B cell (primary cell): ENCODE measurements at places on chromosomes 1 and 21.
A peak's percentile ranks its signal among the peaks of the same experiment; 100 is the strongest.

- H3K27ac ChIP-seq: no peak overlapping the region
- H3K4me1 ChIP-seq: peaks cover 44% of the 10 kb centered on the region
- no peak overlapping the region for H3K4me3 ChIP-seq
- no peaks in the 10 kb centered on the region for H3K36me3 ChIP-seq
- peaks cover 5% of the 10 kb centered on the region for H3K27me3 ChIP-seq
Observed at GRCh38 chr1:211698161-211699026, 23.0 kb upstream of the NEK2 start.

DNA sequence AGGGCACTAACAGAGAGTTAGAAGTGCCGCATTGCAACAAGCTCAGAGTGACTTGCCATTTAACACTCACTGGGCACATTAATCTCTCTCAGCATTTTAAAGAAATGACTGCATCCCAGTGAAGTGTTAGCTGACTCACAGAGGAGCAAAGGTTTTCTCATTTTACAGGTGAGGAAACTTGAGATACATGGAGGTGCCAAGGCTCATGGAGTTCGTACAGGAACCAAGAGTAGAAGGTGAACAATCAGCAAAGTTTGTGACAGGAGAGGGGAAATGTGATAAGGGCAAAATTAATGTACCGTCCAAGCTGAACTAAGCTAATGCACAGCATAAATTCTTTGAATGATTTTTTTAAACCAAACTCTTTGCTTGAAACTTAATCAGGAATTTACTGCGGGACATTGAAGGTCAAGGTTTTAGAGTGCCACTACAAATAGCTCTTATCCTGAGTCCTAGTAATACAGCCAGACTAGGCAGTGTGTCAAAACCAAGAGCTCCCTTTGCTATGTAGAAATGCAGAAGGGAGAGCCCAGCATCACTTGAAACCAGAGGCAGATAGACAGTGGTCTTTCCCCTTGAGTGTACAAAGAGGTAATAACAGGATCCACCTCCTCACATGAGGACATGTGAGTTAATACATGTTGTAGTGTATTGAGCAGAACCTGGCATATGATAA lies 22.4 kb upstream of the NTPCR start:
- no peak for DNase-seq
- H3K4me3 ChIP-seq: no peak overlapping the region
- H3K36me3 ChIP-seq: no peaks in the 10 kb centered on the region
- no peak overlapping the region for H3K27ac ChIP-seq
- H3K4me1 ChIP-seq: no peaks in the 10 kb centered on the region

DNA sequence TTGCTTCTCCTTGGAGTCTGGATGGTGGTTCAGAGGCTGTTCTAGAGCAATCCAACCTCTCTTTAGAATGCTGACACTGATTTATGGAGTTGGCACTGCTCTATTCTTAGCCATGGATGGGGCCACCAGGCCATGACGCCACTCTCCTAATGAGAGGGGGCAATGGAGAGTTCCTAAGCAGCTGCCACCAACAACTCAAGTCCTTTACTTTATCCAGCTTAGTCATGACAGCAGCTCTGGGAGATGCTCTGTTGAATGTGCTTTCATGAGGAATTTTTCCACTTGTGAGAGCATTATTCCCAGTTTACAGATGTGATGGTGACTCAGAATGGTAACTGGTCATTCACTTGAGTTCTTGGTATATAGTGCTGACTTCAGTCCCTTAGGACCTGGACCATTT lies 366.3 kb downstream of the HHAT start:
- no peaks in the 10 kb centered on the region for H3K27me3 ChIP-seq
- no peaks in the 10 kb centered on the region for H3K36me3 ChIP-seq
- DNase-seq: no peak

- no peak within 1 kb of the TSS for H3K27ac ChIP-seq
- peak; percentile 86 for DNase-seq
Observed at GRCh38 chr1:26993237-26994019, at the start of gene TRNP1. Gene TRNP1 (plus strand): TSS chr1:26993692. CDS start chr1:26993787, 95 bp downstream.

DNA sequence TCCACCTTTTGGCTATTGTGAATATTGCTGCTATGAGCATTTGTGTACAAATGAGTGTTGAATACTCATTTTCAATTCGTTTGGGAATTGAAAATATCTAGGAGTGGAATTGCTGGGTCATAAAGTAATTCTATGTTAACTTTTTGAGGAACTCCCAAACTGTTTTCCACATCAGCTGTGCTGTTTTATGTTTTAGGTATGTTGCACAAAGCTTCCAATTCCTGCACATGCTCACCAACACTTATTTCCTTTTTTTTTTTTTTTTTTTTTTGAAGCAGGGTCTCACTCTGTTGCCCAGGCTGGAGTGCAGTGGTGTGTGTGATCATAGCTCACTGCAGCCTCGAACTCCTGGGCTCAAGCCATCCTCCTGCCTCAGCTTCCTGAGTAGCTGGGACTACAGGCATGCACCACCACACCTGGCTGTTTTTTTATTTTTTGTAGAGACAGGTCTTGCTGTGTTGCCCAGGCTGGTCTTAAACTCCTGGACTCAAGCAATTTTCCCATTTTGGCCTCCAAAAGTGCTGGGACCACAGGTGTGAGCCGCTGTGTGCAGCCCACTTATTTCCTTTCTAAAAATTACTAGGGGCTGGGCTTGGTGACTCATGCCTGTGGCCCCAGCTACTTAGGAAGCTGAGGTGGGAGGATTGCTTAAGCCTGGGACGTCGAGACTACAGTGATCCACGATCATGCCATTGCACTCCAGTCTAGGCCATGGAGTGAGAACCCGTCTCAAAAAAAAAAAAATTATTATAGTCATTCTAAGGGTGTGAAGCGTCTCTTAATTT lies 33.4 kb downstream of the TMCC2 start:
- no peak overlapping the region for H3K4me3 ChIP-seq
- no peaks in the 10 kb centered on the region for H3K36me3 ChIP-seq
- H3K27me3 ChIP-seq: peaks cover 11% of the 10 kb centered on the region
- no peaks in the 10 kb centered on the region for H3K4me1 ChIP-seq

DNA sequence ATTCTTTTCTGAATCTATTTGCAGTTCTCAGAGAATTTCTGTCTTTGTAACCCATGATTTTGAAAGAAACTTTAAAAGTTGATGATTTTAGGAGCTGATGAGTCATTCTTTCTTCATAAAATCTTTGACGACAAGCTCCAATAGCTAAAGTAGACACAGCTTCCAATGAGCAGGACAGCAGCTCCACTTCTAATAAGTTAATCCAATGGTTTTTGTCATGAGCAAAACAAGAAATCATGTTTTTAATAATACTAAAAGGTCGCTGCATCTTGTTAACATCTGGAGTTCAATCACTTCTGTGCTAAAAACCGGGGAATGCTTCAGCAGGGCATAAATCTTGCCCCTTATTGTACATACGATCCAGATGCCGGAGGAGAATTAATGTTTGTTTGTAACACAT lies 48.9 kb upstream of the GORAB start:
- no peak overlapping the region for H3K27ac ChIP-seq
- H3K27me3 ChIP-seq: no peaks in the 10 kb centered on the region
- no peak overlapping the region for H3K4me3 ChIP-seq
- no peaks in the 10 kb centered on the region for H3K36me3 ChIP-seq
- no peaks in the 10 kb centered on the region for H3K4me1 ChIP-seq

DNA sequence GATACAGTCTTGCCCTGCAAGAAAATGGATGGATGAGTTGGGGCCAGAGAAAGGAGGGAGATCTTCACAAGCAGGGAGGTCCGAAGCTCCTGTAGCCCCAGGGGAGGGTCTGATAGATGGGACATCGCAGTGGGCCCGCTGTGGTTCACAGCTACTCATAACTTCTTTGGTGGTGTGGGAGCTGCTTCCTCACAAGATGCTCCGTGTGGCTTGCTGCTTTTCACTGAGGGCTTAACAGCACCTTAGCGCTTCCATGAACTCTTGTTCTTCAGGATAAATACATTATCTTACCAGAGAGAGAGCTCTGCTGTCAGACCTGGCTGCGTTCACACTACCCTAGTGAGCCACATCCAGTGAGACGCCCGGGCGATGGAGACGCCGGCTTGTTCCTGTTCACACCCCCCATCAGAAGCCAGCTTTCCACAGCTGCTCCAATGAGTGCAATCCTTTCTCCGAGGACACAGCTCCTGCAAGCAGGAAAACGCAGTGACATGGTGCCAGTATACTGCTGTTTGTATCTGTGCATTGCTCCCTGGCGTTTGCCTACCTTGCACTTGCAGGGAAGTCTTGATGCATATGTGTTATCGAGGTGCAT lies 599.8 kb downstream of the AJAP1 start:
- no peak for DNase-seq
- no peaks in the 10 kb centered on the region for H3K4me1 ChIP-seq
- no peaks in the 10 kb centered on the region for H3K36me3 ChIP-seq
- H3K27me3 ChIP-seq: no peaks in the 10 kb centered on the region
- H3K4me3 ChIP-seq: no peak overlapping the region

- peaks cover 2% of the 10 kb centered on the region for H3K4me1 ChIP-seq
- H3K36me3 ChIP-seq: no peaks in the 10 kb centered on the region
- H3K4me3 ChIP-seq: no peak overlapping the region
- DNase-seq: no peak
- no peak overlapping the region for H3K27ac ChIP-seq
- peaks cover 20% of the 10 kb centered on the region for H3K27me3 ChIP-seq
Observed at GRCh38 chr1:51088474-51088873, 13.6 kb upstream of the C1orf185 start.

GRCh38 chr1:88549536-88549935 lies 134.5 kb upstream of the PKN2 start:
- H3K4me1 ChIP-seq: no peaks in the 10 kb centered on the region
- no peaks in the 10 kb centered on the region for H3K27me3 ChIP-seq

DNA sequence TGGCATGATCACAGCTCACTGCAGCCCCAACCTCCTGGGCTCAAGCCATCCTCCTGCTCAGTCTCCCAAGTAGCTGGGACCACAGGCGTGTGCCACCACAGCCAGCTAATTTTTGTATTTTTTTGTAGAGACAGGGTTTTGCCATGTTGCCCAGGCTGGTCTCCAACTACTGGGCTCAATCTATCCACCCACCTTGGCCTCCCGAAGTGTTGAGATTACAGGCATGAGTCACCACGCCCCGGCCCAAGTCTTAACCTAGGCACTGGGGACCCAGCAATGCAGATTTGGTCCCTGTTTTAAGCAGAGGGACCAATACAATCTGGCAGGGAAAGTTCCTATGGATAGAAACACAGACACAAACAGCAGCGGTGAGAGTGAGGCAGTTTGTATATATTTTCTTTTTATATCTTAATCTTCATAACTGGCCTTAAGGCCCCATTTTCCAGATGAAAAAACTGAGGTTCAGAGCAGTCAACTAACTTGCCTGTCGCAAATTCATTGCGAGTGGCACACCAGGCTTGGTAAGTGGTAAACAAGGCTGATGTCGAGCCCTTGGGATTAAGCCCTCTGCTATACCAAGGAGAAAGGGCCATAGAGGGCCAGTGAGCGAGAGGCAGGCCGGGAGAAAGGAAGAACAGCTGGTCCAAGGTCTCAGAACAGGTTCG lies 77.8 kb upstream of the TINAGL1 start:
- no peaks in the 10 kb centered on the region for H3K36me3 ChIP-seq
- H3K4me3 ChIP-seq: no peak overlapping the region
- DNase-seq: no peak
- no peaks in the 10 kb centered on the region for H3K27me3 ChIP-seq
- H3K4me1 ChIP-seq: no peaks in the 10 kb centered on the region

DNA sequence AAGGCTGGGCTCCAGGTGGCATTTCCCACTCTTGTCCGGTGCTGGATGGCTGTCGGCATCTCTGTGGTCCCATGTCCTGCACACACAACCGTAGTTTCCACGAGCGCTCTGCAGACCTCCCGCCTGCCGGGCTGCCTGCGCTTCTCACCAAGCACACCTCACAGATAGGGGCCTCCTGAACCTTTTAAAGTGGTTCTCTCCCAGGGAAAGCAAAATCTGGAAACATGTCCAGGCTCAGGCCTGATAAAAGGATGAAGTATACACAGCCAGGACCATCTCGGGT lies 46.2 kb downstream of the CAPN9 start:
- no peak for DNase-seq
- no peaks in the 10 kb centered on the region for H3K36me3 ChIP-seq
- H3K27me3 ChIP-seq: peaks cover 11% of the 10 kb centered on the region
- H3K4me1 ChIP-seq: no peaks in the 10 kb centered on the region
- no peak overlapping the region for H3K27ac ChIP-seq

DNA sequence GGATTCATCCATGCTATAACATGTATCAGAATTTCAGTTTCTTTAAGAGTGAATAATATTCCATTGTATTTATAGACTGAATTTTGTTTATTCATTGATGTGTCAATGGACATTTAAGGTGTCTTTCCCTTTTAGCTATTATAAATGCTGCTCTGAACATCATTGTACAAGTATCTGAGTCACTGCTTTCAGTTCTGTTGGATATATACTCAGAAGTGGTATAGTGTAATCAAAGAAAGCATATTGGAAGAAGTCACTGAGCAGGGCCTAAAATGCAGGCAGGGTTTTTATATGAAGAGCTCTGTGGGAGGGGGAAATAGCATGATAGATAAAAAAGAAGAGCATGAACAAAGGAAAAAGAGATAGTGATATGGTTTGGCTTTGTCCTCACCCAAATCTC lies 22.5 kb downstream of the TYW3 start:
- no peaks in the 10 kb centered on the region for H3K36me3 ChIP-seq
- H3K4me1 ChIP-seq: no peaks in the 10 kb centered on the region
- H3K4me3 ChIP-seq: no peak overlapping the region
- DNase-seq: no peak
- H3K27ac ChIP-seq: no peak overlapping the region

DNA sequence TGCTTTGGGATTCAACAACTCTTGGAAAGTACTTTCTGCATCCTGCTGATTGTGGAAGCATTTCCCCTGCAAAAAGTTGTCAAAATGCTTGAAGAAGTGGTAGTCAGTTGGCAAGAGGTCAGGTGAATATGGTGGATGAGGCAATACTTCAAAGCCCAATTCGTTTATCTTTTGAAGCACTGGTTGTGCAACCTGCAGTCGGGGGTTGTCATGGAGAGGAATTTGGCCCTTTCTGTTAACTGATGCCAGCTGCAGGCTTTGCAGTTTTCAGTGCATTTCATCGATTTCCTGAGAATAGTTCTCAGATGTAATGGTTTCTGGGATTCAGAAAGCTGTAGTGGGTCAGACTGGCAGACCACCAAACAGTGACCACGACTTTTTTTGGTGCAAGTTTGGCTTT lies 47.6 kb upstream of the GJA5 start:
- no peak overlapping the region for H3K27ac ChIP-seq
- H3K4me3 ChIP-seq: no peak overlapping the region

DNA sequence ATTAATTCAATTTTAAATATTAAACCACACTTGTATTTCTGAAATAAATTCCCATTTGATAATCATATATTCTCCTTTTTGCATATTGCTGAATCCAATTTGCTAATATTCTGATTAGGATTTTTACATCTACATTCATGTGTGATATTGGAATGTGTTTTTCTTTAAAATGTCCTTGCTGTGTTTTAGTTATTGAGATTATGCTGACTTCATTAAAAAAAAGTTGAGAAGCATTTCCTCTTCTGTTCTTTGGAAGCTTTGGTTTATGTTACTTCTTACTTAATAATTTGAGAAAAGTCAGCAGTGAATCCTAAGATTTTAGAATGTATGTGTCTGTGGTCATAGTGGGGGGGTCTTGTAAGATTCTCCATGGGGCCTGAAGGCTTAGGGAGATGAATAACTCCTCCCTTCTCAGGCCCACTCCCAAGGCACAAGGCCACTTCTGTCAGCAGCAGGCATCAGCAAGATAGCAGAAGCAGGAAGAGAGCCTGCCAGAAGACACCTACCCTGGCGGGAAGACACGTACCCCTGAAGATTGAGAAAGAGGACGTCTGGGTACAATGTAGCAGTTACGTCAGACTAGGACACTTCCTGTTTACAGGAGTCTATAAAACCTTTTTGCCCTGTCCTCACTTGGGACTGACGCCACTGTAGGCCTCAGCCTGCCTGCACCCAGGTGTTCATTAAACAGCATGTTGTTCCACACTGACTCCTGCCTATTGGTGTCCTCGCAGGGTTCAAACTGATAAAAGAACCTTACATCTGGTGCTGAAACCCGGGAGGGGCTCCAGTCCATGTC lies 56.9 kb downstream of the ODF2L start:
- no peak for DNase-seq
- no peak overlapping the region for H3K4me3 ChIP-seq
- H3K4me1 ChIP-seq: no peaks in the 10 kb centered on the region
- no peaks in the 10 kb centered on the region for H3K36me3 ChIP-seq
- H3K27me3 ChIP-seq: no peaks in the 10 kb centered on the region
